ENCODE measurements at places on chromosomes 6 and 20. TPM values are rescaled to one million over a fixed set of nuclear protein-coding genes. Genes with fewer than 3 reads are reported as not detected.

Gene ADAM33
- total RNA-seq = not detected

Gene C6orf52
- 2.7 TPM for total RNA-seq

Gene VSTM2L
- 0.35 TPM for total RNA-seq

DNA sequence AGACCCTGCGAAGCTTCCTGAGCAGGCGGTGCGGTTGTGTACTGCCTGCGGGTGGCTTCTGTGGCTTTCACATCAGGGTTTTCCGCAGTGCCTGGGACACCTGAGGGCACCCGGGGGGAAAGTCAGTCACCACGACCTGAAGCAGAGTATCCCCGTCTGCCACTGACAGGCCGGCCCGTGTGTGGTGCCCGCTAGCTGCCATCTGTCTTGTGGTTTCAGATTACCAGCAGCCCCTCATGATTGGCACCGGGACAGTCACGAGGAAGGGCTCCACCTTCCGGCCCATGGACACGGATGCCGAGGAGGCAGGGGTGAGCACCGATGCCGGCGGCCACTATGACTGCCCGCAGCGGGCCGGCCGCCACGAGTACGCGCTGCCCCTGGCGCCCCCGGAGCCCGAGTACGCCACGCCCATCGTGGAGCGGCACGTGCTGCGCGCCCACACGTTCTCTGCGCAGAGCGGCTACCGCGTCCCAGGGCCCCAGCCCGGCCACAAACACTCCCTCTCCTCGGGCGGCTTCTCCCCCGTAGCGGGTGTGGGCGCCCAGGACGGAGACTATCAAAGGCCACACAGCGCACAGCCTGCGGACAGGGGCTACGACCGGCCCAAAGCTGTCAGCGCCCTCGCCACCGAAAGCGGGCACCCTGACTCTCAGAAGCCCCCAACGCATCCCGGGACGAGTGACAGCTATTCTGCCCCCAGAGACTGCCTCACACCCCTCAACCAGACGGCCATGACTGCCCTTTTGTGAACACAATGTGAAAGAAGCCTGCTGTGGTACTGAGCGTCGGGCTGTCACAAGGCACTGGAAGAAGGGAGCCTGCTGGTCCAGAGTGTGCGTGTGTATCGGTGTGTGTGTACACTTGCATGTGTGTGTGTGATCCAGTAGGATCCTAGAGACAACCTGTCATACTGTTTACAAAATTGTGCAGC is 54.4 kb downstream of the GOPC start:
- peak; percentile 64 for DNase-seq

- no peak for DNase-seq
Observed at GRCh38 chr6:53822401-53823125, 27.8 kb downstream of the LRRC1 start.

DNA sequence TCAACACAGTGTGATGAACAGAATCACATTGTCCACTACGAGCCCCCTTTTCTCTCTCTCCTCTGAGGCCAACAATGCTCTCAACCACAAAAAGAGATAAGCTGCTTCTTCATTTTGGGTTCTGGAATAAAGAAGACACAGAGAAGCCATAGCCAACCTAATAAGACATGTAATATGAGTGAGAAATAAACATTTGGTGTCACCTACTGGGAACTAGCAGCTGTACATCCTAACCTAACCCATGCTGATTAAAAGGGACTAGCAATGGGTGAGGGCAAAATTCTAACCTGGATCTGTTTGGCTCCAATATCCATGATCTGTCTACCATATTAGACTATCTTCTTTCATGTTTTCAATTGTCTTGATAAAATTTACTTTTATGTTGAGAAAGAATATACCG is 369.1 kb upstream of the MARCKS start:
- no peak for DNase-seq

DNA sequence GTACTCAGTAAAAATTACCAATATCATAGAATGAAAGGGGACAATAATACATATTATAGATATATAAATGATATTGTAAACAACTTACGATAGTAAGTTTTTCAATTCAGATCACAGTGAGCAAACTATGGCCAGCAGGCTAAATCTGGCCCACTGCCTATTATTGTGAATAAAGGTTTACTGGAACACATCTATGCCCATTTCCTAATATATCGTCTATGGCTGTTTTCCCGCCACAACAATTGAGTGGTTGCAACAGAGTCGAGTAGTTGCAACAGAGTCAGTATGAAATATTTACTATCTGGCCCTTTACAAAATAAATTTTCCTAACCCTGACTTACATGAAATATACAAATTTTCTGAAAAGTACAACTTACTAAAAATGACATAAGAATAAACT is 297.3 kb upstream of the KCNQ5 start:
- DNase-seq = no peak

Measured in activated CD8-positive, alpha-beta memory T cell treated with anti-CD3 and anti-CD28 coated beads, Interleukin-2, amount 10 ng/mL, durations not matched to agents 7 days and 5 days (primary cell).